ENCODE measurements at places on chromosomes 16 and 17. TPM values are rescaled to one million over a fixed set of nuclear protein-coding genes. Genes with fewer than 3 reads are reported as not detected.

DNA sequence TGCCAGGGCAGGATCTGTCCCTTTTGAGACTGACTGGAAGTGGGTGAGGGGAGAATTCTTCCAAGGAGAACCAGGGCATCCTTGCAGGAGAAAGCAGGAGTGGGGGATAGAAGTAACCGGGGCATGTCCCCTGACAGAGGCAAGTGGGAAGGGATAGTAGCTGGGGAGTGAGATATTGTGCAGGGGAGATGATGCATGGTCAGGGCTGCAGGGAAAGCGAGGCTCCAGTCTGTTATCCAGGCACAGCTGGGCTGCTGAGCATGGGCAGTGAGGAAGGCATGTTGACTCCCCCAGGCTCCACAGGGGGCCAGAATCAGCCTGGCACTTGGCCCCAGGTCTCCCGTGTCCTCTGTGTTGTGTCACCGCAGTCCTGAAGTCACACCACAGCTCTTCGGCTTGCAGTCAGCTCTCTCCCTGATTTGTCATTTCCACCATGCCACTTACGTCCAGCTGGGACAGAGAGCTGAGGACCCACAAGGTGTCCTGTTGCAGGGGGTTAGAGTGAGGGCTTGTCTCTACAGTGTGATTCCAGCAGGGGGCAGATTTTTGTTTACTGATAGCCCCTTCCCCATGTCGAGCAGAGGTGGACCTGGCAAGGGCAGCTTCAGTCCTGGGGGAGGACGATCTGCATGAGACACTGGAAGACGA, 40.9 kb downstream of the B9D1 start:
- no peak for DNase-seq

- DNase-seq = no peak
Measured at GRCh38 chr17:42872251-42872965, 21.4 kb downstream of the AOC3 start.

- DNase-seq = no peak
Measured at GRCh38 chr16:83305092-83305491, 502.7 kb upstream of the HSBP1 start.

DNA sequence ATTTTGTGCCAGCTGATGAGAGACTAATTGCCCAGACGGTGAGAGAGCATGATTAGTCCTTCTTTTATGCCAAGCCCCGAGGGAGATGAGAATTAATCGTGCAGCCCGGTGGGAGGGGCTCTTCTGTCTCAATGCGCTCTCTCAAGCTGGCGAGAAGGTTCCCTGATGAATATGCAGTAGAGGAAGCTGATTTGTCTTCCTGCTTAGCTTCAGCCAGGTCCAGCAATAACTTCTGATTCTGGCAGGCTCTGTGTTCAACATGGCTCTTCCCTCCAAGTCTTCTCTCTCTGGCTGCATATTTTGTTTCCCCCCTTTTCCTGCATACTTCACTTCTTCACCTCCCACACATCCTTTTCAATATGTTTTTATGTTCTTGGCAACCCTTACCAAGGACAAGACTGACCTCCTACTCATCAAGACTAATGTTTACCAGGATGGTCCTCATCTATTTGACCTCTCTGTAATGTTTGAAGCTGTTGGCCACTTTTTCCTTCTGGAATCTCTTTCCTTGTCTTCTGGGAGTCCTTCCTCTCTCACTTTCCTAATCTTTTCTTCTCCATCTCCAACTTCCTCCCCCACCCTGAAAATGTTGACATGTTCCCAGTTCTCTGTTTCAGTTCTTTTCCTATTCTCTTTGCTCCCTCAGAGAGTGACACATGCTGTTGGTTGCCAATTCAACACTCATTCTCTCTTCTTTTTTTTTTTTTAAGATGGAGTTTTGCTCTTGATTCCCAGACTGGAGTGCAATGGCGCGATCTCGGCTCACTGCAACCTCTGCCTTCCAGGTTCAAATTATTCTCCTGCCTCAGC, 33.1 kb downstream of the ARL4D start:
- DNase-seq = no peak

DNA sequence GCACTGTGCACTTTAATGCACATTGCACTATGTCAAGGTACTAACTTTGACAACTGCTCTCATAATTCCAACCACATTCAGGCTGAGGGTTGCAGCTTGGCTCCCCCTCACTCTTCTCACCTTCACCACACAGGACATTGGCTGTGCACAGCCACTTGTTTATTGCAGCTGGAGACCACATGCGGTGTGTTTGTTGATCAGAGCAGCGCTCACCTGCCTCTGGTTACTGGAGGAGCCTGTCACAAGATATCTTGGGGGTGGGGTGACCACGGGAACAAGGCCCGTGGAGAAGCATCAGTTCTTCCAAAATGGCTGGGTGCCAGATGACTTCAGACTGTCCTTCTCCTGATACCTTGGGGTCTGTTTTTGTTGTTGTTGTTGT, 10.6 kb upstream of the CCL5 start:
- no peak for DNase-seq

GRCh38 chr17:77720946-77721845, 237.3 kb upstream of the TNRC6C start:
- DNase-seq = no peak

GRCh38 chr17:55432358-55433028, 10.9 kb upstream of the MMD start:
- DNase-seq = no peak

DNA sequence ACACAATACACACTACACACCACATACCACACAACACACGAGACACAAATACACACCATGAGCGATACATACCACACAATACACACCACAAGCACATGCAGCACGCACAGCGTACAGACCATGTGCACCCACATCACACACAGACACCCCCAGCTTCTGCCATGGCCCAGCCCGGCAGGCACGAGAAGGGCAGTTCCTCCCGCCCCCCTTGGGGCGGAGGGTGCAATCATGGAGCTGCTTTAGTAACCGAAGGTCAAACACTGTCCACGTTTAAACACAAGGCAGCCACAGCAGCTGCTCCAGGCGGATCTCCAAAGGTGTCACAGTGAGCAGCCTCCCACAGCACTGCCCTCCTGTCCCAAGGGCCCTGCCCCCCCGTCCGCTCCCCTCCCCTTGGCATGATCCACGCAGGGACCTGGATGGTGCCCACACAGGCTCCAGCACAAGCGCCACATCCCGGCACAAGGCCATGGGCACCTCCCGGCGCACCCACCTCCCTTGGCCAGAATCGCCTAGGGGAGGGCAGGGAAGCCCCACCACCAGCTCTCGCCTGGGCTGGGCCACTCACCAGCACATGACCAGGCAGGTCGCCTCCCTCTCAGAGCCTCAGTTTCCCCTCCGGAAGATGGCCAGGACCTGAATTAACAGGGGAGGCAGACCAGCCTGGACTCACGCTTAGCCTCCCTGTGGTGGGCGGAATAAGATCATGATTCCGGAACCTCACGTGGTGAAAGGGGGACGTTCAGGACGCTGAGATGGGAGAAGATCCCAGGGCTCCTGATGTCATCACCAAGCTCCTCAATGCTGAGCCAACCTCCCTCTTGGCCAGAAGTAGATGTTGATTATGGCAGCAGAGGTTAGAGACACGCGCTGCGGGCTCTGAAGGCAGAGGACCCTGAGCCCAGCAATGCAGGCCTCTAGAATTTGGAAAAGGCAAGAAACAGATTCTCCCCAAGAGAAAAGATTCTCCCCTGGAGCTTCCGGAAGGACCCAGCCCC, 32.6 kb upstream of the ZNF469 start:
- DNase-seq = no peak

CMTM1 gene
- 18.4 TPM for total RNA-seq

Measured in neural crest cell (in vitro differentiated cells).